ENCODE measurements at places on chromosomes 1 and 21. TPM values are rescaled to one million over a fixed set of nuclear protein-coding genes. Genes with fewer than 3 reads are reported as not detected.

Gene MIS18A
- 4.5 TPM for total RNA-seq

Gene ABCG1
- total RNA-seq = 0.29 TPM

Gene HAO2
- not detected for total RNA-seq

Gene CFAP107
- total RNA-seq = not detected

Gene OR2T2
- not detected for total RNA-seq

Gene S100A5
- not detected for total RNA-seq

Gene CA14
- total RNA-seq = not detected

Measured in cardiac ventricle fibroblast (primary cell).